NK-92 treated with Interleukin-12 subunit alpha and Interleukin-12 subunit beta, amount 100 ng/mL, for 24 hours (cell line): ENCODE measurements at places on chromosomes 5 and 9.

- DNase-seq: no peak
Measured at GRCh38 chr5:128636361-128636760, 98.3 kb upstream of the FBN2 start.

DNA sequence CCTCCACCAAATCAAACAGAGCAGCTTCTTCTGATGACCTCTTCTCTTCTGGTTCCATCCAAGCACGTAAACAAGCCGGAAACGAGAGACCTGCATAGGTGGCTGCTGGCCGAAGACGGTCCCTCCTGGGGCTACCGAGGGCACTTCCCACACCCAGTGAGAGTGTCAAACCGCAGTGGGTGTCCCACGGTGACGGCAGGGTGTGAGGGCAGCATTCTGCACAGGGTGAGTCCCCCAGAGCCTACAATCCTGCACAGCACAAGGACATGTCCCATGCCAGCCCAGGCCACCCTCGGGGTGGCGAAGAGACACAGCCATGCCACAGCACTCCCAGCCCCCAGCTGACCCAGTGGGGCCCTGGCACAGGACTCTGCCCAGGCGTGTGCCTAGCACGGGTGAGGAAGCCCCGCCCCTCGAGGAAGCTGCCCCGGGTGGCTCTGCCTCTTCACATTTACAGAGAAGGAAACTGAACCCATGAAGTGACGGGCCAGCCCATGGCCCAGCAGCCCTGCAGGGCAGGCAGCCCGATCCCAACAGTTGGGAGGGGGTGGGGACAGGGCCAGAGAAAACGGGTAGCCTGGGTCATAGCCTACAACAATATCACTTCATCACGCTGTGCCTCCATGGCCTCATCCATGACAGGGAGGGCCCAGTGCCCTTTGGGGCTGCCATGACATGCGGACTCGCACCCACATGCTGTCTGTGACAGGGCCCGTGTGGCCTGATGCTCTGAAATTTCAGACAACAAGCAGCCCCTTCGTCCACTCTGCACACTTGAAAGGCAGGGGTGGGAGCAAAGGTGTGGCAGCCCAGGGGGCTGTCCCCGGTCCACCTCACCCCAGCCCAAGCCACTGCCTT is 43.2 kb downstream of the SEMA4D start:
- no peak for DNase-seq

DNA sequence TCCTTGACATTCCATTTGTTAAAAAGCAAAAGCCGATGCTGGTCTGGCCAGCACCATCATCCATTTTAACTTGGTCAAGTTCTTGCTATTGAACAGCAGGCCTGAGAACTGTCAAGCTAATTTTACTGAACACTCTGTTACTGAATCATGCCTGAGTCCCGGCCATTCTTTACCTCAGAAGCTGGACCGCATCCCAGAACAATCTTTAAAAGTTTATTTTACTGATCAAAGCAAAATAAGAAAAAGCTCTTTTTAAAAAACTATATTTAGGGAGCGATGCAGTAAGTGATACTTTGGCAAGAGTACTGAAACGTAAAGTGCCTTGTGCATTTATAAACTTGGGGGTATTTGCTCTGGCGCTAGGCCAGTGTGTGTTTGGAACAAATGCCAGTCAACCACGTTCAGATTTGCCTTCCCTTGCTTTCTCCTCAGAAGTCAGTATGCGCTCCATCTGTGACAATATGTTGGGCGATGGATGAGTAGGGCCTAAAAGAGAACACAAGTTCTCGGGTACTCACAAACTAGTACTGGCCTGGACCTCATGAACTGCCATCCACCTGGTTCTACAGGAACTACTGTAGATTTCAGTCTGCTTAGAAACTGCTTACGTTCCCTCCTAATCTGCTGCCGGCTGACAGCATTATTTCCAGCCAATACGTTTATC is 161.9 kb downstream of the MAPKAP1 start:
- no peak for DNase-seq

- no peak for DNase-seq
Measured at GRCh38 chr5:143559586-143560109, 156.2 kb upstream of the NR3C1 start.

DNA sequence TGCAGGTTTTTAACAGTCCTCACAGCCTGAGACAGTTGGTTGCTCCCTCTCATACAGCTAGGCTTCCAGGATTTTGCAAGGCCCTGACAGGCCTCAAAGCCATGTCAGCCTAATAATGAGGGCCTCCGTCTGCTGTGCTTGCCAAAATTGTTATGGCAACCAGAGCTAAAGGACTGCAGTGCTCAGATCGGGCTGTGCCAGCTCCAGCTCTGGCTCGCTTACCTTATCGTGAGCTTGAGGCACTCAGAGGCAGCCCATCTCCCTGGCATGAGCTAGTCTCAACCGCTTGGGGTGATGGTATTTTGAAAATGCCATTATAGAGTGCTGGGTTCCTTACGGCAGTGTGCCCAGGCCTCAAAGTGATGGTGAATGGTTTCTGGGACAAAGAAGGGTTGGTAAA is 8.4 kb downstream of the MTAP start:
- no peak for DNase-seq

DNA sequence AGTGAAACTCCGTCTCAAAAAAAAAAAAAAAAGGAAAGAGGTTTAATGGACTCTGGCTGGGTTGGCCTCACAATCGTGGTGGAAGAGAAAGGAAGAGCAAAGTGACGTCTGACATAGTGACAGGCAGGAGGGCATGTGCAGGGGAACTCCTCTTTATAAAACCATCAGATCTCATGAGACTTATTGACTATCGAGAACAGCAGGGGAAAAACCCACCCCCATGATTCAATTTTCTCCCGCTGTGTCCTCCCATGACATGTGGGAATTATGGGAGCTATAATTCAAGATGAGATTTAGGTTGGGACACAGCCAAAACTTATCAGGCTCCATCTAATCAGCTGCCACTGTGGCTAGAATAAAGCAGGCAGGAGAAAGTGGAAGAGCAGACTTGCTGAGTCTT is 610.4 kb upstream of the NUDT12 start:
- no peak for DNase-seq

GRCh38 chr5:96855031-96855872 is 21.0 kb upstream of the ERAP2 start:
- DNase-seq: no peak

GRCh38 chr5:5700549-5700948 is 278.1 kb downstream of the ICE1 start:
- no peak for DNase-seq

- DNase-seq: no peak
Measured at GRCh38 chr9:135305546-135306180, 173.9 kb upstream of the PPP1R26 start.

DNA sequence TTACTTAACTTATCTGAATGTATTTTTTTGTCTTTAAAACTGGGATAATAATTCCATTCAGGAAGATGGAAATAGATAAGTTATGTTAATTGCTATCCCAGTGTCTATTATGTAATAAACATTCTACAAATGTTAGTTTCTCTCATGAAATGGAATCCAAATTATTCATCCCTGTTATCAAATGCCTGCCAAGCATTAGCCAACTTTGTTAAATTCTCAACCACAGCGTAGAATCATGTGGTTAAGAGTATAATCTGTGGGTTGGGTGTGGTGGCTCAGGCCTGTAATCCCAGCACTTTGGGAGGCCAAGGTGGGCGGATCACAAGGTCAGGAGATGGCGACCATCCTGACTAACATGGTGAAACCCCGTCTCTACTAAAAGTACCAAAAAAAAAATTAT is 912.9 kb upstream of the SEMA6A start:
- no peak for DNase-seq

DNA sequence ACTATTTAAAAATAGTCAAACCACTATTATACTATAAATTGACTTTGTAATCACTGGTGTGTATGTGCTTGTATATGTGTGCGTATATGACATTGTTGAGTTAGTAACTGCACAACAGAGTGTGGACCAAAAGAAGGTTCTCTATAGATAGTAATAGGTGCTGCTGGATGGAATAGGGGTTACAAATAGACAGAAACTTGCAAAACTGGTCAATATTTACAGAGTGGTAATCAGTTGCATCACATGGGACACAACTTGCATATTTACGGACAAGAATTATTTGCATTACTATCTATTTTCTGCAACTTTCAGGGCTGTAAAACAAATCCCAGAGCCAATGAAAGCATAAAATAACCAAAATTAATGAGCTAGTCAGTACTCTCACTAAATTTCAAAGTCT is 42.4 kb downstream of the TNFSF8 start:
- no peak for DNase-seq

DNA sequence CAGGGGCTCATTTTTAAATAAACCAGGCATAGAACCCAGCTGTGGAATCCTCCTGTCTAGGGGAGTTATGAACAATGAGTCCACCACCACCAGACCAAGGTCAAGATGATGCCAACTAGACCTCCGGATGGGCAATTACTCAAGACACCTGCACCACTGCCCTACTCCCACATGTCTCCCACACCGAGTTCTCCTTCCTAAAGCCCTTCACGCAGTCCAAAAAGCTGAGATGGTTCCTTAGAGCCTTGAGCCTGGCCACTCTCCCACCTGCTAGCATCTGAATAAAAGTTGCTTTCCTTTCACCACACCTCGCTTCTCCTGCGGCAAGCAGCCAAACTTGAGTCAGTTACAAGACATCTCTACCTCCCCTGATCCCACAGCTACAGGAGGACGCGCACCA is 15.4 kb upstream of the PPP1R26 start:
- DNase-seq: no peak

GRCh38 chr9:127959841-127960409 is 20.9 kb downstream of the EEIG1 start:
- DNase-seq: no peak

GRCh38 chr9:73426269-73426668 is 274.6 kb downstream of the ANXA1 start:
- DNase-seq: no peak

- DNase-seq: no peak
Measured at GRCh38 chr5:36839489-36840476, 36.8 kb upstream of the NIPBL start.

- no peak for DNase-seq
Measured at GRCh38 chr5:101605700-101606099, 690.4 kb downstream of the SLCO4C1 start.

- no peak for DNase-seq
Measured at GRCh38 chr5:56313004-56313531, 79.9 kb upstream of the ANKRD55 start.

DNA sequence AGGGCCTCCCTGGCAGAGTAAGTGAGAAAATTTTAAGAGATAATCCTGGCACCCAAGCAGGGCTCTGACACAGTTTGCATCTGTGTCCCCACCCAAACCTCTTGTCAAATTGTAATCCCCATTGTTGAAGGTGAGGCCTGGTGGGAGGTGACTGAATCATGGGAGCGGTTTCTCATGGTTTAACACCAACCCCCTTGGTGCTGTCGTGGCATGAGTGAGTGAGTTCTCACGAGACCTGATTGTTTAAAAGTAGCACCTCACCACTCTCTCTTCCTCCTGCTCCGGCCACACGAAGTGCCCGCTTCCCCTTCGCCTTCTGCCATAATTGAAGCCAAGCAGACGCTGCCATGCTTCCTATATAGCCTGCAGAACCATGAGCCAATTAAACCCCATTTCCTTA is 80.1 kb downstream of the FBXW11 start:
- no peak for DNase-seq

- no peak for DNase-seq
Measured at GRCh38 chr9:112334432-112334841, 1.0 kb upstream of the PTBP3 start.

DNA sequence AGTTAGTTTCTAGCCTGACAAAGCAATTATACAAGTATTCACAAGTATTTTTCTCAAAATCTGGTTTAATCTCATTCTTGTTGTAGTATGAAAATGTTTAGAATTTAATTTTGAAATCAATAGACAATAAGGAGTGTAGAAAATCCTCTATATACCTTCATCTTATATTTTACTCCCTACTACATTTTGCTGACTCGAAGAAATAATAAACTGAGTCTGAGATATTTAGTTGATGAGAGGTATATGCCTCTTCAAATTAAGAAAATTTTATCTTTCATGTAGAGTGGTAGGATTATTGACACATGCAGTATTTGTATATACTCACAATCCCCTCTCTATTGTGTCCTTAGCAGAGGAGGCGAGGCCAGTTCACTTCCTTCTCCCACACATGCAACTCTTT is 477.7 kb downstream of the MAN2A1 start:
- DNase-seq: no peak

DNA sequence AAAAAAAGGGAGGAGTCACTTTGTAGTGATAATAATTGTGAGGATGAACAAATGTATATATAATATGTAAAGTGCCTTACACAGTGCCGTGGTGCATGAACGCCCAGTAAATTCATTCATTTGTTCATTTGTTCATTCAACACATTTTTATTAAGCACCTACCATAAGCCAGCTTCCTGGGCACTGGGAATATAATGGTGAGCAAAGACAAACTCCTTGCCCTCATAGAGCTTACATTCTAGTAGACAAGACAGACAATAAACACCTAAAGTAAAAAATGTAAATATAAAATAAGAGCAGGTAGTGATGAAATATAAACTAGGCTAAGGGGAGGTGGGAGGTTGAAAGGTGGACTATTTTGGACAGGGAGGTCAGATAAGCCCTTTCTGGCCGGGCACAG is 32.0 kb downstream of the SPRY4 start:
- DNase-seq: no peak

GRCh38 chr5:74761241-74761640 is 5.7 kb downstream of the GFM2 start:
- DNase-seq: no peak

DNA sequence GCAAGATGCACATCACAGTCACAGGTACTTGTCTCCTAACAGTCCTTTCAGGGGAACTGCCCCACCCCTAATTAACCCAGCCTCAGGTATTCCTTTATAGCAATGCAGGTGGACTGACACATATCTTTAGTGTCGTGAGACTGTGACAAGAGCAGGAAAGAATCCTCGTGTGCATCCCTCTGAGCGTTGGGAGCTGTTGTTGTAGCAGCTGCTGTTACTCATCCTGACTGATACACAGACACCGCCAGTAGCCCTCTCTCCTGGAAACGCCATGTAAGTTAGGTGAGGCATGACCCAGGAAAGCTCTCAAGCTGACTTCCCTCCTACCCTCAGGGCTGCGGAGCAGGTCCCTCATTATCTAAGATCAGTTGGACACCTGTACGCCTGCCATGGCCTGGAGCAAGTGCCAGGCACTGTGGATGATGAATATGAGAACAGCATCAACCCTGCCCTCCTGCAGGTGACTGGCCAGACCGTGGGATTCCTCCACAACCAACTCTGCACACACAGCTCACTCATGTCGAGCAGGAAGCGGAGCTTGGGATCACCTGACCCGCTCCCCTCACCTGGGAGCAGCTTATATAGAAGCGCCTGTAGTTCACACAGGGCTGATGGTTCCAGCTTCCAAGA is 10.2 kb upstream of the LCN15 start:
- no peak for DNase-seq
